A375 (cell line): ENCODE measurements at places on chromosomes 4 and X. TPM values are rescaled to one million over a fixed set of nuclear protein-coding genes. Genes with fewer than 3 reads are reported as not detected.

Gene MAGEA11
- 34.9 and 38.3 TPM in 2 replicates for total RNA-seq

Gene PHKA1
- total RNA-seq: 9.1 and 11.1 TPM in 2 replicates

Gene GUCY1B1
- total RNA-seq: not detected in 2 replicates

Gene ASB11
- total RNA-seq: not detected in 2 replicates

Gene HGFAC
- total RNA-seq: 0.16 TPM in 1 of 2 replicates, not detected in the other

Gene F9
- not detected in 2 replicates for total RNA-seq

Gene RIPPLY1
- total RNA-seq: not detected in 2 replicates

Gene MAGIX
- 3.5 and 6.1 TPM in 2 replicates for total RNA-seq

Gene SSX4B
- total RNA-seq: 0.53 and 1.0 TPM in 2 replicates

Gene GAGE12E
- 12.0 and 13.1 TPM in 2 replicates for total RNA-seq

Gene JCHAIN
- not detected in 2 replicates for total RNA-seq

Gene PAGE1
- total RNA-seq: 3.6 and 7.5 TPM in 2 replicates

Gene PLP1
- 22.5 and 40.3 TPM in 2 replicates for total RNA-seq
